Esophagus squamous epithelium (tissue), 5 donors: ENCODE measurements at places on chromosomes 2 and 18.

DNA sequence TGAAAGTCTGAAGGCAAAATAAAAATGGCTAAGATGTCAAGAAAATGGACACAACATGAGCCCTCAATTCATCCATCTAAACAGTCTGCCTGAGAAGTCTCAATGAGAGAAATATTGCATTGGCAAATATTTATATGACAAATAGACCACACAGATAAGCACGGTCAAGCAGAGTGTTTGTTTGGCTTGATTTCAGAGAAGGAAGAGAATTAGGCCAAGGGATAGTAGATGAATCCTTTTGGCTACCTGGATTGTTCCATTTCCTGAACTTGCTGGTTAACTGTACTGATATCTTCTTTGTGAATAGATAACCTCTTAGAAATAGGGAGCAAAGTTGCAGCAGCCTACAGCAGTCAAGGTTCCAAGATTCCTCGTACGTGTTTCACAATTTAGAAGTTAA, 129.6 kb downstream of the RBMS1 start:
- DNase-seq: no peak

GRCh38 chr18:21047126-21047525, 64.5 kb downstream of the ROCK1 start:
- DNase-seq: no peak

DNA sequence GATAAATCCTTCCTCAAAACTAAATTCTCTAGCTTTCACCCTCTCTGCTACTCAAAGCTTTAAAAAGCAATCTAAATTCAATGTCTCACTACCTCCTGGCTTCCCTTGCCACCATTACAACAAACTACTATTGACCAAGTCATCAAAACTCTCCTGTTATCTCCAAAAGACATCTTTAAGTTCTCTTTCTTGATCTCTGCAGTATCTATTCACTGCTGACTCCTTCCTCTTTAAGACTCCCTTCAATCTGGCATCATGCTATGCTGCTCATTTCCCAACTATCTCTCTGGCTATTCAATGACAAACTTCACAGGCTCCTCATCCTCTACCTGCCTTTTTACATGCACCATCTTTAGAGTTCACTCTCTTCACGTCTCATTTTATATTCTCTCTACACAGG, 5.9 kb downstream of the PPP3R1 start:
- DNase-seq: no peak

DNA sequence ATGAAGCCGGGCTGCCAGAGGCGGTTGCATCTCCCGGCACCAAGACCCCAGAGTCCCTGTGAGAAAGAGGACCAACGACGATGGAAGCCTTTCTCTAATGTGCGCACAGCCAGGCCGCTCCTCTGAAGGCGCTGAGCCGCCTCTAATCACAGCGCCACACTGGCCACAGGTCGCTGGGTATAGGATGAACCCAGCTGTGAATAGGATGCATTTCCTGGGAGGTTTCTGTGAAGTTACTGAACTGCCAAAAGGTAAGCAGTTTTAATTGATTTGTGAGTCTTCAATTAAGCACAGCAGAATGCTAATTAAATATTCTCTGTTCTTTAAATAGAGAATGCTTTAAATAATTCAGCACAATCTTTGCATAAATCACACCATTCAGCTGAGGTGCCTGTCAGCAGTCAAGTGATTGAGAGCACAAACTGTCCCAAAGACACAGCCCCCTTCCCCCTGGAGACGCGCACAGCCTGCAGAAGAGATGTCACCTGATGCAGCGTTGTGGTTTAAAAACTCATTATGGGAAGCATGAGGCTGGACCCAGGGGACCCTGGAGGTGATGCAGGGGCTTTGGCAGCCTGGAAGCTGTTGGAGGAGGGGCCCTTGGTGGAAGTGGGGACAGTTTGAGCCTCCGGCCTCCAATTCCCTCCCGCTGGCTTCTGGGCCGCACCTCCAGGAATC, 98.1 kb downstream of the RTP5 start:
- no peak for DNase-seq

GRCh38 chr2:57892920-57893319, 153.7 kb upstream of the VRK2 start:
- no peak for DNase-seq

- no peak for DNase-seq
These were observed 228.4 kb upstream of the SLC39A10 start for GRCh38 chr2:195428673-195429072.

GRCh38 chr2:22481486-22482259, 903.3 kb upstream of the KLHL29 start:
- DNase-seq: no peak

DNA sequence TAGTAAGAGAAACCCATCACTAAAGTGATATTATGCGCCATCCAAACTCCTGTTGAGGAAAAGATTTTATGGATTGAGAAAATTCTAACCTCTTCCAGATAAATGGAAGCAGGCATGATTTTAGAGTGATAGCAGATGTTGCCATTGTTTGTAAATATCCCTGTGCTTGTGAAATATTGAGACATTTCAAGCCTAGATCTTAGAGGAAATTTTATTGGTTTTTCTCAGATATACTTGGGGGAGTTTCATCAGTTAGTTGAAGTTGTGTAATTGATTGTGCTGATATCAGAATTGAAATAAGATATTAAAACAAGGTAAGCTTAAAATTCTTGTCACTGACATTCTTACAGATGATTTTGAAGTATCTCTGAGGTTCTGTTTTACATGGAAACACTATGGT, 390.9 kb upstream of the FANCL start:
- no peak for DNase-seq
